ENCODE measurements at places on chromosomes 7 and 10. TPM values are rescaled to one million over a fixed set of nuclear protein-coding genes. Genes with fewer than 3 reads are reported as not detected.

- no peak overlapping the region for H3K4me3 ChIP-seq
- no peak overlapping the region for H3K27ac ChIP-seq
- H3K27me3 ChIP-seq = no peaks in the 10 kb centered on the region
- H3K4me1 ChIP-seq = peaks cover 6% of the 10 kb centered on the region
- H3K36me3 ChIP-seq = peaks cover 87% of the 10 kb centered on the region
These were observed 293.9 kb downstream of the TNS3 start for GRCh38 chr7:47288060-47288459.

DNA sequence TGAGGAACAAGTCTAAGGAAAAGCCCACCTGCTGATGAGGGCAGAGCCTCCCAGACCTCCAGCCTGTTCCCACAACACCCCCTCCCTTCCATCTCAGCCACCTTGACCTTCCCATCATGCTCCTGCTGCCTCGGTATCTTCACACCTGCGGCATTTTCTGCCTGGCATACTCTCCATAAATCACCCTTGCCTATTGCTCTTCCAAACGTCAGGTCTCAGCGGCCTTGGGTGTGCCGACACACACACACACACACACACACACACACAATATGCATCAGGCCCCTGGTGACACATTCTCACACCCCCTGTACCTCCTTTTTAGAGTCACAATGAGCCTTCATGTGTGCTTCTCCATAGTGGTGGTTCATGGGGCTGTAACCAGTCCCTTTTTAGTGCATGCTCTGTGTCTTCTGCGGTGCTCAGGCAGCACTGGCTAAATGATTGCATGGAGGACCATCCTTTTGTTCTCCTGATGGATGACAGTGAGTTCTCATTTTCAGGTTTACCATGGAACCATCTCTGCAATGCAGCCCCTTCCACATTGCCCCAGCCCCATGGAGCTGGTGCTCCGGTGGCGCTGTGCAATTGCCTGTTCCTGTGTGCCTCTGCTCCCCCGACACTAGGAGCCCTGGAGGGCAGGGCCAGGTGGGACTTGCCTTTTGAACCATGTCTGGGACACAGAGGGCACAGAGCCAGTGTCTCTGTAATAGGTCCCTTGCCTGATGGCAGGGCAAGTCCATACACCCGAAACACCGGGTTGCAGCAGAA is 4.5 kb downstream of the ADIRF start:
- DNase-seq = no peak
- H3K27me3 ChIP-seq = no peaks in the 10 kb centered on the region
- H3K4me3 ChIP-seq = no peak overlapping the region
- no peaks in the 10 kb centered on the region for H3K36me3 ChIP-seq

- no peak overlapping the region for H3K4me3 ChIP-seq
- H3K27ac ChIP-seq = peak overlapping the region; percentile 77
- H3K36me3 ChIP-seq = peaks cover 6% of the 10 kb centered on the region
- H3K27me3 ChIP-seq = no peaks in the 10 kb centered on the region
- H3K4me1 ChIP-seq = peaks cover 74% of the 10 kb centered on the region
These were observed 181.7 kb downstream of the TCF7L2 start for GRCh38 chr10:113131613-113132261.

- no peak overlapping the region for H3K27ac ChIP-seq
- H3K4me3 ChIP-seq = no peak overlapping the region
- H3K36me3 ChIP-seq = no peaks in the 10 kb centered on the region
- DNase-seq = peak; percentile 85
- no peaks in the 10 kb centered on the region for H3K4me1 ChIP-seq
- H3K27me3 ChIP-seq = no peaks in the 10 kb centered on the region
These were observed 21.1 kb downstream of the PLAU start for GRCh38 chr10:73931767-73932619.

- no peaks in the 10 kb centered on the region for H3K4me1 ChIP-seq
- H3K27me3 ChIP-seq = no peaks in the 10 kb centered on the region
- no peak for DNase-seq
- no peak overlapping the region for H3K27ac ChIP-seq
- H3K36me3 ChIP-seq = no peaks in the 10 kb centered on the region
These were observed 119.0 kb upstream of the BET1 start for GRCh38 chr7:94123136-94123535.

DNA sequence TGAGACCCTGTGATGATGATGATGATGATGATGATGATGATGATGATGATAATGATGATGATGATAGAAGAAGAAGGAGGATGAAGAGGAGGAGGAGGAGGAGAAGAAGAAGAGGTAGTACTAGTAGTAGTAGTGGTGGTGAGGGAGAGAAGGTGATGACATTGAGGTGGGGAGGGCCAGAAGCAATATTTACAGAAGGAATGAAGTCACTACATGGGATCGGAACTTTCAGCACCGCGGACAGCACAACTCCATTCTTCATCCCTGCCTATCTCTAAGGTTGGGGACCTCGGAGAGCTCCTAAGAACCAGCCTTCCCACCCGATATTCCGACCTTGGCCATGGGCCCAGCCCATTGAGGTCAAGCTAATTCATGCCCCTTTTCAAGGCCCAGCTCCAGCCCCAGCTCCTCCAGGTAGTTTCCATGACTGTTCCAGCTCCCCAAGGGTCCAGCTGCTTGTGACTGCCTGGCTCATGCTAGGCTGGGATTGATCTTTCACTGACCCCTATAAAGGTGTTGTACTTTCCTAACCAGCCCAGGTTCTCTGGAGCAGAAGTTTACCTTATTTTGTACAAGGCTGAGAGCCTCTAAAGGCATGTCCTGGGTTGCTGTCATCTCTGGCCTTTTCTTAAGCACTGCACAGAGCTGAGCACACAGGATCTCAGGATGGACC is 10.3 kb downstream of the CRHR2 start:
- peak; percentile 90 for DNase-seq
- H3K27ac ChIP-seq = no peak overlapping the region

DNA sequence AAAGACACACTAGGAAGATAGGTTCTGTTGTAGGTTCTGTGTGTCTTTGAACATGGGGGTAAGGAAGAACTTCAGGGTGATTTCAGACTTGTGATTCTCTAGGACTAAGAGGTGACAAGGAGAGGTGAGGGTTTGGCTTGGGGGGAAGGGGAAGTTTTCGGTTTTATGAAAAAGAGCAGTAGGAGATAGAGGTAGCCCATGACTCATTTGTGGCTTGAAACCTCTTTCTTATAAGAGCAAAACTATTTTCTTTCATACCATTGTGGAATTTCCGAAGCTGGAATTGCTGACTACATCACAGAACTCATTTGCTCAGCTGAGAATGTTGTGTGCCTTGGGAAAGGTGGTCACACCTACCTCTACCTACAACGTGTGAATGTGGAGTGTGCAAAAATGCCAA is 39.6 kb upstream of the IKZF1 start:
- H3K36me3 ChIP-seq = no peaks in the 10 kb centered on the region
- H3K4me1 ChIP-seq = no peaks in the 10 kb centered on the region
- H3K4me3 ChIP-seq = no peak overlapping the region
- H3K27me3 ChIP-seq = no peaks in the 10 kb centered on the region
- H3K27ac ChIP-seq = no peak overlapping the region

Gene NPC1L1
- 0.20 TPM for polyA plus RNA-seq
